ENCODE measurements at places on chromosomes 6 and 20.

GRCh38 chr6:44004136-44004535 is 123.1 kb downstream of the MRPL14 start:
- DNase-seq: no peak

DNA sequence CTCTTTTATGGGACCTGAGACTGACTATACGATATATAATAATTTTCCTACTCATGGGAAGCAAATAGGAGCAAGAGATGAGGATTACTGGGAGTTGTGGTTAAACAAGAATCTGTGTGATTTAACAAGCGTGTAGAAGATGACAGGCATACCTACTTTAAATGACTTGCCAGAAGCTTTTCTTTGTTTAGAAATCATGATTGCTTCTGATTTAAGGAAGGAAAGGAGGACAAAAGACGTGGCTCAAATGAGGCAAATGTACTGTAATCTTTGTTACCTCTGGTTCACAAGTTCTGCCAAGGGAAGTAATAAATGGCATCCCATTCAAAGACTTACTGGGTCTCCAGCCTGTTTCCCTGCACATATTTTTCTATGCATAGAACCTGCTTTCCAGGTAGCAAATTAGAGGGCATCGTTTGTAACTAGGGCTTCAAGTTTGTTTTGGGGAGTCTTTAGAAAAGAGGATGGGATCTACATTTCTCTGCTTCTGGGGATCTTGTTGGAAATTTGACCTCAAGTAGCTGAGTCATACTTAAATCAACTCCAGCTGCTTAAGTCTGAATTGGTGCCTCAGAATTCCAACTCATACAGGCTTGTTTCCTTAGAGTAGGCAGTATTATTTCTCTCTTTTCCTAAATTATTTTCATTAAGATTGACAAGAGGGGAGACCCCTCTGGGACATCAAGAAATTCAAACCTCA is 2.9 kb upstream of the TRMT11 start:
- DNase-seq: no peak

- DNase-seq: peak; percentile 64
These were observed 40.0 kb upstream of the OPN5 start for GRCh38 chr6:47741807-47742206.

DNA sequence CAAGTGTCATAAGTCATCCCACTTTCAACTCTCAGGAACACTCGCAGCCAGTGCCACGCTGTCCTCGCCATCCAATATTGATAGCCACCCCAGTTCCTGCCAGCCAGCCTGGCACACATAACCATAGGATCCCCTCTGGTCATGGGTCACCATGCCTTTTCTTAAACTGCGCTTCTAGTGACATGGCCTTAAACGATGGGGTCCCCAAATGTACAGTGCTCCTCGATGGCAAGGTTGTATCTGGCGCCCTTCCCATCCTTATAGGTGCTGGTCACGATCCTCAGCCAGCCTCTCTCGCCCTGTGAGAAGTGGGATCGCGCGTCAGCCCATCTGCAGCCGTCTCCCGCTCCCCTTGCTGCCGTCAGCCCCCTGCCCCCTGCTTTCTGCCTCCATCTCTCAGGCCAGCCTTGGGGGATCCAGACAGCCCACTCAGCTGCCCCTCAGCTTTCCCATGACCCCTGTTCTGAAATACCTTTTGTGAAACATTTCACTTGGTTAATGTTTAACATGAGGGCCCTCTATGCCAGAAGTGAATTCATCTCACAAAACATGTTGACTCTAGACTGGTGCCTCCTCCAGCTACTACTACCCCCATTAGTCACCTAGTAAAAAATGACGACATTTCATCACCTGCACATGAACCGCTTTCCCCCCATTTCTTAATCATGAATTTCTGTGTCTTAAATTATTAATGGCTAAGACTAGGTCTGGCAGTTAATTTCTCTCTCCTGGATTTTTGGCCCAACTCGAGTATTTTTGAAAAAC is 11.4 kb downstream of the CTSZ start:
- DNase-seq: peak; percentile 54

DNA sequence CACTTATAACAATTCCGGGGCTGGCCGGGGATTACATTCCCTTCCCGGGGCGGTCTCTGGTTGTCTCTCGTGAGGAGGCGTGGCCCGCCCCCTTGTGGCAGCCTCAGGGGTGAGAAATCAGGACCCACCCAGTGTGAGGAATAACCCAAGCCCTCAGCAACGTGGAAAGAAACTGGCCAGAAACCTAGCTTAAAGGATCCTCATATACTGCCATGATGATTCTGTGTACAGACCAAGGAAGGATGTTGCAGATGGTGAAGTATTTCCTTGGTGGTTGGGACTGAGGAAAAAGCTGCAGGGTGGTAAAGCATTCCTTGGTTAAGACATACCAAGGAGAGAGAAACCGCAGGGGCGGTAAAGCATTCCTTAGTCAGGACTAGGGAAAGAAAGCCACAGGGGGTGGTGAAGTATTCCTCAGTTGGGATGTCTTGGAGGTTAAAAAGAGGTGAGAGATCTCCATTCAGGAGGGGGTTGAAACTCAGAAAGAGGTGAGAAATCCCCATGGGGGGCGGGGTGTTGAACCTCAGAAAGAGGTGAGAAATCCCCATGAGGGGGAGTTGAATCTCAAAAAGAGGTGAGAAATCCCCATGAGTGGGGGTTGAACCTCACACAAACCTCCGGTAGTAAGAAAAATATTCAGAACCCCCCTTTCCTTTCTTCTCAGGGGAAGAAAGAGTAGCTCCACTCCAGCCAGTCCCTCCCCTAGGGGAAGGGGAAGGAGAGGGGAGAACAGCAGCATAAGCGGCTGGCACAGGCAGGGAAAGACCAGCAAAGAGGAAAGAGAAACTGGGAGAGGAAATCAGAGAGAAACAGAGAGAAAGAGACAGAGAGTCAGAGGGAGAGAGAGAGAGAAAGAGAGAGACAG is 238.1 kb downstream of the RNGTT start:
- peak; percentile 19 for DNase-seq

GRCh38 chr20:14829906-14830305 is 492.5 kb upstream of the FLRT3 start:
- DNase-seq: no peak

DNA sequence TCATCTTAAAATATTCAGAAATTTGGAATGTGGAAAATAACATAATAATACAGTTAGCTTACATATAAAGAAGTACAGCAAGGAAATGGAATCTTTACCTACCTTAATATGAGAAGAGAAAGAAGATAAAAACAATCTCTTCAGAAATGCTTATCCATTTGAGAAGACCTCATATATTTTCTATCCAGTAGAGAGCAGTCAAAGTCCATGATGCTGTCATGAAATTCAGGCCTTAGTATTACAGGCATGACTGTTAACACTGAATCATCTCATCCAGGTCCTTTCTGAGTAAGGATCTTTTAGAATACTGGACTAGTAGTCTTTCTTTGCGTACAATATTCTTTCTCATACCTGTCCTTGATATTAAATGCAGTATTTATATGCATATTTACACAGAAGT is 713.4 kb downstream of the CD109 start:
- DNase-seq: peak; percentile 9

- DNase-seq: no peak
These were observed 13.5 kb downstream of the EPB41L1 start for GRCh38 chr20:36167902-36168503.

- DNase-seq: no peak
These were observed 40.1 kb downstream of the ILRUN start for GRCh38 chr6:34656378-34657036.

DNA sequence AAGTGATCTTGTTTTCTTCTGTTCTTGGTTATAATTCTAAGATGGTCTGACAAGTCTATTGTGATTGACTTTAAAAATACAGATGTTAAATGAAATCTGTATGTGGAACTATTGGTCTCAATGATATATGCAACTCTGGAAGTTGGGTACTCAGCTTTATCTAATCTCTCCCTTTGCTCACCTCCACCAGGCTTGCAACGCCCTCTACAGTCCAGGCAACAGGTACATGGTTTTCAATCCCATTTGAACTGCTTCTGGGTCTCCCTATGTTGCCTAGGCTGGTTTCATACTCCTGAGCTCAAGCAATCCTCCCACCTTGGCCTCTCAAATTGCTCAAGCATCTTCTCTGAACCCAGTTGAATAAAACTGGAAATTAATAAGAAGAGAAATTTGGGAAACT is 25.6 kb upstream of the HLA-DQB1 start:
- no peak for DNase-seq

GRCh38 chr20:41304002-41304401 is 13.5 kb downstream of the ZHX3 start:
- no peak for DNase-seq

DNA sequence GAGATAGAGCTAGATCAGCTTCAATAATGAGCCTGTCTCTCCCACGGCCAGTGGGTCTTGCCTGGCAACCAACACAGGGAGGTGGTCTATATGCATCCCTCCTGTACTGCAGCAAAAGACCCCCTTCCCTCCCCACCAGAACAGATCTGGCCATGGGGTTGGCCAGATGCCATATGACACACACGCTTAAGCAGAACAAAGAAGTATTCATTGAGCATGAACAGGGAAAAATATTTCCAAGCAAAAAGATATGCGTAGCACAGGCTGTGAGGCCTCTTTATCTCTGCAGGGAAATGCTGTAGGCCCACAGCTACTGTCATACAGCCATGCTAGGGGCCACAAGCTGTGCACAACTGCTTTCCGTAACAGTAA is 73.4 kb upstream of the NRSN1 start:
- DNase-seq: no peak

- DNase-seq: no peak
These were observed 1.7 kb downstream of the CABLES2 start for GRCh38 chr20:62405108-62405980.

- no peak for DNase-seq
These were observed 117.2 kb upstream of the LY86 start for GRCh38 chr6:6471276-6471675.

- DNase-seq: no peak
These were observed 1.4 kb downstream of the CDC5L start for GRCh38 chr6:44388887-44389286.

DNA sequence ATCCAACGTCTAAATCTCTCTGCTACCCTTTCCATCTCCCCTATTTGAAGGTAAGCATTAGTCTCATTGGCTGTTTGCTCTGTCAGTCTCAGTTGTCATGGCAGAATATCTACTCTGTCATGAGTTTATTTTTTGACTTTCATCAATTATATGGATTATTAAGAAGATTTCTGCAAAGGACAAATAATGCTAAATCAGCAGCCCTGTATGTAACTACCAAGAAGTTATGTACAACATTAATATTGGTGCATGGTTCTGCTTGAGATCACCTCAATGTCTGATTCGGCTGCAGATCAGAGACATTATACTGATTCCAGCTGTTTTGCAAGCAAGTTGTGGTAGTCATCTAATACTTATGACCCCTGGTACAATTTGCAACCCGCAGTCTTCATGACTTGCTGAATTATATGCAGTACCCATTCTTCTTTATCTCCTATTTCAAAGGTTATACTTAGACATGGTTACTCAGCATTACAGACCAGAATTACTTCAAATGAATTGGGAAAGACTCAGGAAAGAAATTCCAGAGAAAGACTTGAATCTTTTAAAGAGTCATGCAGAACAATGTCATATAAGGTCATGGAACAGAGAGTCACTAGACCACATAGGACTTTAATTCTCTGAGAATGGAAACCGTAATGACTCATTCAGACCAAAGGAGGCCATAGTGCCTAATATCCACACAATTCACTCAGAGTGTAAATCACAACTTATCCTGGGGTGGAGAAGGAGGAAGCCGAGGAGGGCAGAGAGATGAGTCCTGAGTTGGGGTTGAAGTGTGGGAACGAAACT is 201.4 kb downstream of the IBTK start:
- peak; percentile 61 for DNase-seq

GRCh38 chr6:12679341-12679740 is 37.2 kb upstream of the PHACTR1 start:
- peak; percentile 4 for DNase-seq

DNA sequence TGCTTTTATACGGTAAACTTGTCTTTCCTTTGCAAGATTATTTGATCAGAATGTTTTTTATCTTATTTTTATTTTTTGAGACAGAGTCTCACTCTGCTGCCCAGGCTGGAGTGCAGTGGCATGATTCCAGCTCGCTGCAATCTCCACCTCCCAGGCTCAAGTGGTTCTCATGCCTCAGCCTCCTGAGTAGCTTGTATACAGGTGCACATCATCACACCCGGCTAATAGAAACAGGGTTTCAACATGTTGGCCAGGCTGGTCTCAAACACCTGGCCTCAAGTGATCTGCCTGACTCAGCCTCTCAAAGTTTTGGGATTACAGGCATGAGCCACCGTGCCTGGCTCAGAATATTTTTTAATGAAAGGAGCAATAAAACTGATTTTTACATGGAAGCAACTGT is 8.9 kb upstream of the LPIN3 start:
- no peak for DNase-seq

DNA sequence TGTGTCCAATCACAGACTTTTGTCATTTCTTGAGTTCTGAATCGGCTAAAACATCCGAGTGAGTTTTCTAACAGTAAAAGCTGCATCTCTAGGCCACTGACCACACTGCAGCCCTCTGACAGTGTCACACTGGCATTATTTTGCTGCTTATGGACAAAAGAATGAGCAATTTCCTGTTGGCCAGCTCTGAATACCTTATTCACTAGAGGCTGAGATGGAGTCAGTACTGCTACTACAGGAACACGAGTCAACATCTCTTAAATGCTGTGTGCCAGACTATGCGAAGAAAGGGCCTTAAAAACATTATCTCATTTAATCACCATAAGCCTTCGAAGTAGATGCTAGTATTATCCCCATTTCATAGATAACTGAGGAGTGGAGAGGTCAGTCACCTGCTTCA is 42.5 kb upstream of the IPCEF1 start:
- DNase-seq: no peak

DNA sequence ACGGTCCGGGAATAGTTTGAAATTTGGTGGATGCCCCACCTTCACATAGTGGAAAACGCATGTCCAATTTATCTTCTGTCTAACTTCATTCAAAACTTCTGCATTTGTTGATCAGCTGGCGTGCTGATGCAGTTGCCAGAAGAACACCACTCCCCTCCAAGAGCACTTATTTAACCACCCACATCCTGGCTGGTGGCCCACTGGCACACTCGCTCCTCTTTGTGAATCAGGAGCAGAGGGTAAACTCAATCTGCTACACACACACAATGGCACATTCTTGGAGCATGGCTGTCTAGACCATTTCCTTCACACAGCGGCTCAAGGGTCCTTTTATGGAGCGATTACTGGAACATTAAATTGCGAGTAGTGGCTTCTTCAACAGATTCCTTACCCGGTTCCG is 55.1 kb upstream of the CEP162 start:
- DNase-seq: no peak

- no peak for DNase-seq
These were observed 87.0 kb downstream of the HIVEP2 start for GRCh38 chr6:142857796-142858555.

DNA sequence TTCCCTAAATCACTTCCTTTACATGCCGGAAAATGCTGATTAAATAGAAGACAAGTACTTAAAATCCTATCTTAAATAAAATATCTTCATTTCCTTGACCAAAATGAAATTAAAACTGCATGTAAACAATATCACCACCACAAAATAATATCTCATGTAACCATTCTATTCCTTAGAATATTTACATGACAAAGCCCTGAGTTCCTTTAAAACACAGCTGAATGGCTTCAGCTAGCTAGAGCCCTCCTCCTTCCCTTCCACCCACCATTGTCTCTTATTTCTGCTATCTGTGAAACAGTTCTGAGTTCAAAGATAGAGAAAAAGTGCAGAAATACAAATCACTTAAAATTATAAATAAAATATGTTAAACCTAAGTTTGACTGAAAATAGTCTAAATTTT is 103.1 kb downstream of the HIVEP2 start:
- DNase-seq: no peak

GRCh38 chr6:151409679-151410078 is 18.3 kb upstream of the ZBTB2 start:
- no peak for DNase-seq

GRCh38 chr6:149254253-149254652 is 63.3 kb upstream of the TAB2 start:
- no peak for DNase-seq

Measured in kidney epithelial cell (primary cell).